Right forelimb (tissue), 1 donor: ENCODE measurements at places on chromosomes 6 and 20.
A peak's percentile ranks its signal among the peaks of the same experiment; 100 is the strongest.

DNA sequence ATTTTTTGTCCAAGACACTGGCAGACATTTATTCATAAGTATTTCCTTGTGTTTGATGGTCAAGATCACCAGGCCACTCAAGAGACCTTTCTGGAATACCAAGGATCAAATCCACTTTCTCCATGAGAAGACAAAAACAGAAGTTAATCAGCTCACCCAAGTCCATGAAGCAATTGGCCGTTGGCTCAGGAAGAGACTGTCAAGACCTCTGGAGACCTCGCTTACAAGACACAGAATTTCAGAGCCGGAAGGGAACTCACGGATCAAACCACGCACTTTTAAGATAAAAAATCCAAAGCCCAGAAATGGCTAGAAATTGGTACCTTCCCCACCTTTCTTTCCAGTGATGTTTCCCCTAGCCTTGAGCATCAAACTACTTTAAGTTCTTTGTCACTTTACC is 3.3 kb downstream of the TRERF1 start:
- no peak for DNase-seq

DNA sequence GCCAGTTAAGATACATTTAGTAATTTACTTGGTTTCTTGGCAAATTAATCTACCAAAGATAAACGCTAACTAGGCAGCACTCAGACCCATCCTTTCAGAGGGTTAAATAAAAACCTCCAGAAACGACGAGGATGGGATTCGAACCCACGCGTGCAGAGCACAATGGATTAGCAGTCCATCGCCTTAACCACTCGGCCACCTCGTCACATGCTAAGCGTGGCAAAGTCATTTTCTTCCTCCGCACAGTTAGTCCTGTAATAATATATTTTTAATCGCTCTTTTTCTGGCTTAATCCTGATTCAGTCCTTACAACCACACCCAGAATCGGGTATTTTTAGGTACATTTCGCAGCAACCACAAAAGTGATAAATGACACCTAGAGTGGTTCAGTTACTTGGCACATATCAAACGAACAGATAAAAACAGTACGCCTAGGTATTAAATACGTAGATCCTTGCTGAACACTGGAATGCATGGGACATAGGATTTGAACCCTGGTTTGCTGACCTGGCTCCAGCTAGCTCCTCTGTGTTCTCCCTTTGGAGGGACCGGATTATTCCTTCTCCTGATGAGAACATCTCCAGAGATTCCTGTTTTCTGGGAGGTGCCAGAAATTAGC is 71.6 kb downstream of the GPX5 start:
- no peak for DNase-seq

GRCh38 chr20:44166477-44166876 is 20.5 kb downstream of the JPH2 start:
- no peak for DNase-seq

DNA sequence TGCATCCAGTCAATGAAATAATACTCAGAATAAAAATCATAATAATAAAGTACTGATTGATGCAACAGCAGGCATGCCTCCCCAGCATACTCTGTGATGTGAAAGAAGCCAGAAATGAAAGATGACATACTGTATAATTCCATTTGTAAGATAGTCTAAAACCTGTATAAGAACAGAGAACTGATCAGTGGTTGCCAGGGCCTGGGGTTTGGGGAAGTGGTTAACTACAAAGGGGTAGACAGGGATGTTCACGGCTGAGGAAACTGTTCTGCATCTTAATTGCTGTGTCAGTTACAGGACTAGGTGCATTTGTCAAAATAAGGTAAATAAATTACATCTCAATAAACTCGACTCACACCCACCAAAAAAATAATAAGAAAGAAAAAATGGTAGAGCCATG is 81.3 kb upstream of the BMP2 start:
- no peak for DNase-seq

GRCh38 chr20:62691487-62691886 is 17.1 kb upstream of the NTSR1 start:
- DNase-seq = no peak

GRCh38 chr6:56752009-56752408 is 109.3 kb upstream of the DST start:
- no peak for DNase-seq

GRCh38 chr6:148758492-148758891 is 11.7 kb downstream of the UST start:
- no peak for DNase-seq

GRCh38 chr6:156850353-156850752 is 73.2 kb downstream of the ARID1B start:
- DNase-seq = no peak

- no peak for DNase-seq
Measured at GRCh38 chr20:6485351-6485750, 282.1 kb upstream of the BMP2 start.

DNA sequence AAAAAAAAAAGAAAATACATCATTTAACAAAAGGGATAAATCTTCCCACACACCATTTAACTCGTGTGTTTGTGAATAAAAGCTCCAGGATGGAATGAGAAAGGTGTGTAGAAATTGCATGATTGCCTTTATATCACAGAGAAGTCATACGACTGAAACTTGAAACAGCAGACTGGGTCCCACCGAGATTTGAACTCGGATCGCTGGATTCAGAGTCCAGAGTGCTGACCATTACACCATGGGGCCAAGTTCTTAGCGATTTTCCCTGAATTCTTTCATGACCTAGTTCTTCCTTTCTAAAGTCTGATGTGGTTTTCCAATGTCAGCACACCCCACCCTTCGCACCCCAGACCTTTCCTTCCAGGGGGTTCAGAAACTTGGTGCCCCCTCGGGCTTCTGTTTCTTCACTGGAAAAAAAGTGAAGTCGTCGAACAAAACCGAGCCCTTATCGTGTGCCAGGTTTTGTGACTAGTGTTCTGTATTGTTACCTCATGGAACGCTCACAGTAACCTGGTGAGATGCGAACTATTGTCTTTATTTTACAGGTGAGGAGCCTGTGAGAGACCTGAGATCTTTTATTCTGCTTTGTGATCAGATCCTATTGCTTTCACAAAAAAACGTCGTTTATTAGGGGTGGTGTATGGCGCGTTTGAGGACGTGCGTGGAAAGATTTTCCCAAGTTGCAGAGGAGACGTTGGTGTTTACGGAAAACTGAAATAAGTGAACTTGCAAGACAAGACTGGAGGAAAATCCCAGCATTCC is 120.8 kb downstream of the OR2B2 start:
- peak; percentile 74 for DNase-seq

- DNase-seq = no peak
Measured at GRCh38 chr20:34220561-34220960, 20.7 kb upstream of the ASIP start.

GRCh38 chr6:20409427-20409971 is 7.8 kb downstream of the E2F3 start:
- DNase-seq = no peak

- no peak for DNase-seq
Measured at GRCh38 chr6:43634702-43635303, 837 bp upstream of the MAD2L1BP start.
